ENCODE measurements at places on chromosomes 5 and 9.
A peak's percentile ranks its signal among the peaks of the same experiment; 100 is the strongest.

DNA sequence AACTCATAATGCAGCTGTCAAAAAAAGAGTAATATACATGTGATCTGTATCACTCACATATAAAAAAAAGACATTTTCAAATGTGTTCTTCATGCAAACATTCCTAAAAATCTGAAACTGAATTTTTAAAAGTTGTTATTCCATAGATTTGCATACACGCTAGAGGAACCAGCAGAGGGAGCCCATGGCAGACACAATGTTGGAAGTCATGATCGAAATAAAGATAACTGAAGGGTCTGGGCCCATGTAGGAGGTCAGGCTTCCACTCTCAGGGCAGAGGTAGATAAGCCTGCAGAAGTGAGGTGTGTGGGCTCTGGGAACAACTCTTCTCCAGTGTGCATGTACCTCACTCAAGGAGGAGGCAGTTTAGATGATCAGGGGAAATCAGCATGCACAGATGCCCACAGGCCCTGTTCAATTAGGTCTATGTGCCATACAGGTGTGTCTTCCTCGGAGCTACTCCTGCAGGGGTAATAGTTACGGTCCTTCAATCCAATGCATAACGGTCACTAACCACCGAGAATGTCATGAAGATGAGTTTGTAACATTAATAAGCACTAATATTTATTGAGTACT is 208.6 kb downstream of the EPB41L4A start:
- DNase-seq, result peak; percentile 46

GRCh38 chr5:151547364-151547763 is 43.8 kb downstream of the FAT2 start:
- DNase-seq, result no peak

DNA sequence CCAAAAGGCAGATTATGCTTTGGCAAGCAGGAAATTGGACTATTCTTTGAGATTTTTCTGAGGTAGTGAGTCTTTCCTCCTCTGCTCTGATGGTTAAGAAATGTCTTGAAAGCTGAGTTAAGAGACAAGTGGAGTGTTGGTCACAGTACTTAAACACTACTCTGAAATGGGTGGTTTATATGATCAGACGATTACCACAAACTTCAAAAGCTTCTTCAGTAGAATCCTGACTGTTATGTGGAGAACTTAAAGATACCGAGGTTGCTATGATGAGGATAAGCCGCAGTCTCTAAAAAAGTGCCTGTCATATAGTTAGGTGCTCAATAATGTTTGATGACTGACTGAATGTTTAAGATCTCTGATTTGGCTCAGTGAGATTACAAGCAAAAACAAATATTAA is 24.3 kb downstream of the GCNT4 start:
- DNase-seq, result no peak

DNA sequence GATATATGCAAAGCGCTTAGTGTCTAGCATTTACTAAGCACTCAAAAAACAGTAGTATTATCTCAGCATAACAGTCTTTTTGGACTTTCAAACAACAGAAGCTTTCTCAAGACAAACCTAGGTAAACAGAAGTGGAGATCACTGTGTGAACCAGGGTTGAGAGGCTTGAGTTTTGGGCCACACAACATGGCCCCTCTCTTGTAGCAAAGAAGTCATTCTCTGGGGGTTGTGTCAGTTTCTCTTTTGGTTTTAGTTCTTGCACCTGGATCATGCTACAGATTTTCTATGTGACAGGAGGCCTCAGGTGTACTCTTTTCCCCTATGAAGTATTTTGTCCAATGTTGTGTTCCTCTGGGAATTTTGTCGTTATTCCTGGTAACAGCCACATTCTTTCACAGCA is 30.0 kb downstream of the INSYN2B start:
- no peak for DNase-seq

- DNase-seq, result no peak
Observed at GRCh38 chr5:126464959-126465358, 41.8 kb downstream of the GRAMD2B start.

- DNase-seq, result no peak
Observed at GRCh38 chr5:122458278-122458872, 146.3 kb downstream of the SNCAIP start.

- DNase-seq, result no peak
Observed at GRCh38 chr9:113927277-113927676, 51.2 kb downstream of the ZNF618 start.

GRCh38 chr9:79685577-79685976 is 113.8 kb downstream of the TLE4 start:
- peak; percentile 71 for DNase-seq

DNA sequence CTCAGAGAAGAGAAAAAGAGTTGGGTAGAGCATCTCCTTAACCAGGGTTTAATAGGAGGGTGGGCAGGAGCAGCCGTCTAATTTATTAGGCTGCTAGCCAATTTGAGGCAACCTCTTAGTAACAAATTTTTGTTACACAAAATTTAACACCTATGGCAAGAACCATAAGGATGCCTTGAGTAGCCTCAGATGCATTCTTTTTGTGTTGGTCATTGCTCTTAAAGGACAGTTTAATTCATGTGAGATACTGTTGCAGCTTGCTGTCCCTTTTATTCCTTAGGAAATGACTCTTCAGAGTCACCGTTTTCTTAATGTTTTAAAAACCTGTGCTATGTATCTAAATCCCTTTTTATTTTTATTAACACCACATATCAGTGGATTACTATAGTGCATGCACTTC is 255.1 kb downstream of the MAST4 start:
- no peak for DNase-seq

GRCh38 chr5:90184764-90185163 is 224.8 kb downstream of the CETN3 start:
- DNase-seq, result no peak

DNA sequence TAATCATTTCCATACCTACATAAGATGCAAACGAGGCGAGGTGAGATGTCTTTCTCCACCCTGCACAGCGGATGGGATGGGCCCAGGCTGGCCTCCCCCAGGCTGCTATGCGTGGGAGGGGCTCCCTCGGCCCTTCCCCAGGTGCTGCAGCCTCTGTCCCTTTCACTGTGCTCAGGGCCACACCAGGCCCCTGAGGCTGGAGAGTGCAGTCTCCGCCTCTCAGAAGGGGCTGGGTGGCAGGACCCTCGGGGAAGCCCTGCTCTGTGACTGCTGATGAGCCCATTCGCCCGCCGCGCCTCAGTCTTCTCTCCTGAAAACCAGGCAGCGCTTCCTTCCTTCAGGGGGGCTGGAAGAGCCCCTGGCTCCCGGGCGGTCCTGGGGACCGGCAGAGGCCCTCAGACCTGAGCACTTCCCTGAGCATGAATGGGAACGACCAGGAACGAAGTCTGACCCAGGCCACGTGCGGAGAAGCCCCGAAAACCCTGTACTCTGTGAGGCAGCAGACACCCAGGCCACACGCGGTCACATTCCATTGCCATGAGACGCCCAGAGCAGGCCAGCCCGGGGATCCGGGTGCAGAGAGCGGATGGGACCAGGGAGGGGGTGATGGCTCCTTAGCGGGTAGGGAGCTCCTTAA is 21.9 kb upstream of the NOTCH1 start:
- peak; percentile 65 for DNase-seq

- no peak for DNase-seq
Observed at GRCh38 chr9:12920437-12920836, 145.6 kb downstream of the LURAP1L start.

- no peak for DNase-seq
Observed at GRCh38 chr5:107546719-107547118, 124.0 kb downstream of the EFNA5 start.

GRCh38 chr5:126354012-126354857 is 69.0 kb upstream of the GRAMD2B start:
- peak; percentile 97 for DNase-seq

DNA sequence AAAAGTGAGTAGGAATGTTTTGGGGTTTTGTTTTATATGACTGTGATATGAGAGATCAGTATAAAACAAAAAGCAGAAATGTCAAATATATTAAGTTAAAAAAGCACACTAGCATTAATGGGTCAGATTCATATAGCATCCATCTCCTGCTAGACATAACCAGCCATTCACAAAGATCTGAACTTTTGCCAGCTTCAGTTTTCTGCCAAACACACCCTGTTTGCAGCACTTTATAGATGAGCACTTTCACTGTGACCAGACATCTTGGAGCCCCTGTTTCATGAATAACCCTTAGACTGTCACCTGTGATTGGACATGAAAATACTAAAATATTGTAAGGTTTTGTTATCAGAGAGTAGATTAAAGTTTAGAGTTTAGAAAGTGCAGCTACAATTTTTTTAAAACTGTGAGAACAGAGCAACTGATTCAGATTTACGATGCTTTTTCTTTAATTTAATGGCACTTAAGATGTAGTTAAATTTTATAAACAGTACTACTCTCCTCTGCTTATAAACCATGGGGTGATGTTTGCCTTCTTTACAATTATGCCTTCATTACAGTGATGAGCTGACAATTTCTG is 142.6 kb downstream of the KCTD16 start:
- DNase-seq, result no peak

GRCh38 chr9:9257999-9258498 is 1354.8 kb downstream of the PTPRD start:
- no peak for DNase-seq

Measured in astrocyte of the spinal cord (primary cell).